Progenitor cell of endocrine pancreas (in vitro differentiated cells): ENCODE measurements at places on chromosomes 7 and 10.

GRCh38 chr10:48249004-48249762 is 25.3 kb downstream of the FRMPD2 start:
- DNase-seq = no peak

DNA sequence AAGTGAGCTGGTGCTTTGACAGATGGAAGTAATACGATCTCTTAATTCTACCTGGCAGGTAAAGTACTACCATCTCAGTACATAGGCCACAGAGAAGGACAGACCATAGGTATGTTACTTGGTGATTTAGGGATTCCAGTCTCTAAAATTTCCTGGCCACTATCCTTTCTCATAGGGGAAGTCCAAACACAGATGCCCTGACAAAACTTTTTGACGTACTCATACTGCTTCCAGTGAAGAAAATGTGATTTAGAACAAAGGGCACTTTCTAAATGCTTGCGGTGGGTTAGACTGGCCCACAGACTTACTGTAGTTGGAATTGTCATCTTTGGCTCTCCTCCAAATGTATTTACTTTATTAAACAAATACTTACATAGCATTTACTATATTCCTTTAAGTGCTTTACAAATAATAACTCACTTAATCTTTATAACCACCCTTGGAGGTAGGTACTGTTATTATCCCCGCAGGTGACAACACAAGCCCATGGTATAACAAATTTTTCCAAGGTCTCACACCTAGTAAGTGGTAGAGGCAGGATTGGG is 3.0 kb downstream of the PI4K2A start:
- DNase-seq = no peak

GRCh38 chr10:119608316-119609155 is 11.8 kb upstream of the TIAL1 start:
- DNase-seq = no peak

GRCh38 chr10:94199565-94199964 is 163.2 kb downstream of the NOC3L start:
- no peak for DNase-seq

DNA sequence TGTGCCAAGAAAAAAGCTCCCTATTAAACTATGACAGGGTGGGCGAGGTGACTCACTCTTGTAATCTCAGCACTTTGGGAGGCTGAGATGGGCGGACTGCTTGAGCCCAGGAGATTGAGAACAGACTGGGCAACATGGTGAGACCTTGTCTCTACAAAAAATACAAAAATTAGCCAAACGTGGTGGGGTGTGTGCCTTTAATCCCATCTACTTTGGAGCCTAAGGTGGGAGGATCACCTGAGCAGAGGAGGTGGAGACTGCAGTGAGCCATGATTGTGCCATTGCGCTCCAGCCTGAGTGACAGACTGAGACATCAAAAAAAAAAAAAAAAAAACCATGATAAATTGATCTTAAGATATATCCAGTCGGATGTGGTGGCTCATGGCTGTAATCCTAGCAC is 11.5 kb downstream of the POLR3A start:
- DNase-seq = no peak

DNA sequence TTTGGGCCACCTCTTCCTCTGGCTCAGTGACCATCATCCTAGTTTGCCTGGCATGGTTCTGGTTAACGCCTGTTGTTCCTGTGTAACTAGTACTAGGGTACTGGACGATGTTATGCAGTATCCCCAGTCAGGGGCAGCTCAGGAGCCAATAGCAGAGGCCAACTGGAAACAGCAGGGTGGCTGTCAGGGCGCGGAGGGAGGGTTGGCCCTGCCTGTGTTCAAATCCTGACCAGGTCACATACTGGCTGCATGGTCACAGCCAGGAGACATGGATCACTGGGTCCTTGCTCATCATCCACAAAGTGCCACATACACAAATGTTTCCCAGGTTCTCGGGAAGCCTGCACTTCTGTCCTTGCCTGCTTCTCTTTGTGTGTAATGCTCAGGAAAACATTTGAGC is 12.3 kb upstream of the RBP3 start:
- DNase-seq = no peak

GRCh38 chr7:1535701-1536454 is 5.4 kb downstream of the MAFK start:
- no peak for DNase-seq

DNA sequence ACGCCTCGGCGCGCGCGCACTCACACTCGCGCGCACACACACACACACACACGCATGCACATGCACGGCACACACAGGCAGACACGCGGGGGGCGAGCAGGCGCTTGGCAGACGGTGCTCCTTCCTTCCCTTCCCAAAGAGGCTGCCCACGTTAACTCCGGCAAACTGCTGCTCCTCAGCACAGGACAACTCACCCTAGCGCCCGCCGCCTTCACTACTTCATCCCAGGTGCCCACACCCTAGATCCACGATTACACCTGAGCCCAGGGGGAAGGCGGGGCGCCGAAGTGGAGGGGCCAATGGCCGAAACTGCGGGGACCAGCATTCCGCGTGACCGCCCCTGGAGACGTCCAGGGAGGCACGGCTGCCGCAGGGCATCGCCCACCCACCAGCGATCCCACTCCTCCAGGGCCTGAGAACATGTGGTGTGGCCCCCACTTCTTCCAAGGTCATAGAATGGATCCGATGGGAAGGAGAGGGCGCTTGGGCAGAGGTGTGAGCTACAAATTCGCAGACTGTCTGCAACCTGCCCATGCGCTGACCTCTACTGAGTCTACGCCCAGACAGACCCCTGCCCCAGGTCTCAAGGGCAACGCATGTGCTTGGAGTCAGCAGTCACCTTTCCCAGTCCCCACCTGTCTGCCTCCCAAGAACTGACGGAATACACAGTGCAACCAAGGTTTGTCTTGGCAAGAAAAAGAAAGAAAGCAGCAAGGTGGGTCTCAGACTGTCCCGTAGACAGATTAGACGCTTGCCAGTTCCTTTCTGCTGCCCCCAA is 74.6 kb downstream of the CALN1 start:
- no peak for DNase-seq

DNA sequence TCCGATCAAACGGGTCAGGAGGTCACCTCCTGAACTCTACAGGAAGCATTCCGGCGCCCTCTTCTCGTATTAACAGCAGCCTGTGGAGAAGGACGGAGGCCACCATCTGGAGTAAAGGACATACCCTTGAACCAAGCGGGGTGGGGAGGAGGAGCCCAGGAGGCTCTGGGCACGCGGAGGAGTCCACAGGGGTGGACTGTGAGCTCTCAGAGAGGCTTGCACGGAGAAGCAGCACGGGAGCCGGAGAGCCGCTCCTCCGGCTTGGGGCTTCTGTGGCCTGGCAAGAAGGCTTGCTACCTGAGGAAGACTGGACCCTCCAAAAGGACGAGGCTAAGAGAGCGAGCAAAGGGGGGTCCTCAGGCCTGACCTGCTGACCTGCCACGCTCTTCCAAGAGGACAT is 77.9 kb downstream of the MAD1L1 start:
- DNase-seq = no peak
